ENCODE measurements at places on chromosomes 7 and 10.
A peak's percentile ranks its signal among the peaks of the same experiment; 100 is the strongest.

- no peak for DNase-seq
Measured at GRCh38 chr7:29327455-29327854, 132.9 kb downstream of the CHN2 start.

DNA sequence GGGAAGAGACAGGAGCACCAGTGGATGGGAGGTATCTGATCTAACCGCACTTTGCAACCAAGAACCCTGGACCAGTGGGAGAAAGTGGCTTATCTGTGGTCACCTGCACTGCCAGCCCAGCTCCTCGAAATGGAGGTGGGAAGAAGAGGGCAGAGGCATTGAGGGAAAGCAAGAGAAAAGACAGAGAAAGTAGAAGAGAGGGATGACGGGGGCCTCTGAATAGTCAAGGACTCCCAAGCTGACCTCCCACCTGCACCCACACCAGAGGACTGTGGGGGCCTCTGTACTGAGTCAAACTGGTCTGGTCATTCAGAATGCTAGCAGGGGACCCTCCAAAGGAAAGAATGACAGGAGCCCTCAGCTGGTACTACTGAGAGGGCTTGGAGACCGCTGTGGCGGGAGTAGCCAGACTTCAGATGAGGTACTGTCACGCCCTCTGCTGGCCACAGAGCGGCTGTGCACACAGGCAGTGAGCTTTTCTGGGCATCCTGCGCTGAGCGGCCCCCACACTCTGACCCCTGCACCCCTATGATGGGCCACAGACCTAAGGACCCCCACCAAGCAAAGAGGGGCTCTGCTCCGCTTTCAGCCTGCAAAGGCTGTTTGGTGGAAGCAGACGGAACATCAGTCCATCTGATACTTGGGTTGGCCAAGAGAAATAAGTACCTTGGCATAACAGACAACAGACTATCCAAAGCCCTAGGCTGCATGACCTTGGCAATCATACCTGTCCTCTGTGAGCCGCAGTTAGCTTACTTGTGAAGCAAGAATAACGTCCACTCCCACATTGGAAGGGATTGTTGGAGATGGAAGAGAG is 112.9 kb downstream of the COL13A1 start:
- DNase-seq, result peak; percentile 63

DNA sequence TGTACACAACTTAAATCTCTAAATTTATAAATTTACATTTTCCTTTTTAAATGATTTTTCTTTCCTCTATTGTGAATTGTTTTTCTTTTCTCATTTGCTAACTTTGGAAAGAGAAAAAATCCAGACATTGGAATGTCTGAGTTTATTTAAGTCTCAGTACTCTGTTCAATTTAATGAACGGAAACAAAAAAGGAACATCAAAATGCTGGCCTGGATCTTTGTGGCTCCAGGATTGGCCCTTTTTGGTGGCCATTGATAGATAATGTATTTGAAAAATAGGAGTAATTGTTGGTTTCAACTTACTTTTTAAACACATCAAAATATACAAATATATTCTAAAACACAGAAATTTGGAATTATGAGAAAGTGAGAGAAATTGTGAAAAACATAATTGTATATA is 336.0 kb downstream of the SUGCT start:
- peak; percentile 52 for DNase-seq

DNA sequence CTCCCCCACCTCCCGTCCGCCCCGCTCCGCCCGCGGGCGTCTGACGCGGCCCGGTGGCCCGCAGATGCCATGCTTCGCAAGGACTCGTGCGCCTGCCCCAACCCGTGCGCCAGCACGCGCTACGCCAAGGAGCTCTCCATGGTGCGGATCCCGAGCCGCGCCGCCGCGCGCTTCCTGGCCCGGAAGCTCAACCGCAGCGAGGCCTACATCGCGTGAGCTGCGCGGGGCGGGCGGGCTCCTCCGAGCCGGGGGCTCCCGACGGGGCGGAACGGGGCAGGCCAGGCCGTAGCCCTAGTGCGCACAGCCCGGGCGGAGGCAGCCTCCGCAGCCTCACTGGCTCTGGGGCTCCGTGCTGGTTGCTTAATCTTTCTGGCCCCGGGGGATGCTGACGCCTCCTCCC is 2.8 kb downstream of the ASIC3 start:
- peak; percentile 69 for DNase-seq

GRCh38 chr7:39539816-39540215 is 26.4 kb upstream of the YAE1 start:
- DNase-seq, result no peak

- DNase-seq, result no peak
Measured at GRCh38 chr7:104536956-104537355, 208.6 kb downstream of the LHFPL3 start.

GRCh38 chr7:47584536-47584895 is 2.6 kb upstream of the TNS3 start:
- peak; percentile 68 for DNase-seq

GRCh38 chr7:34928052-34928451 is 109.2 kb downstream of the DPY19L1 start:
- peak; percentile 41 for DNase-seq

DNA sequence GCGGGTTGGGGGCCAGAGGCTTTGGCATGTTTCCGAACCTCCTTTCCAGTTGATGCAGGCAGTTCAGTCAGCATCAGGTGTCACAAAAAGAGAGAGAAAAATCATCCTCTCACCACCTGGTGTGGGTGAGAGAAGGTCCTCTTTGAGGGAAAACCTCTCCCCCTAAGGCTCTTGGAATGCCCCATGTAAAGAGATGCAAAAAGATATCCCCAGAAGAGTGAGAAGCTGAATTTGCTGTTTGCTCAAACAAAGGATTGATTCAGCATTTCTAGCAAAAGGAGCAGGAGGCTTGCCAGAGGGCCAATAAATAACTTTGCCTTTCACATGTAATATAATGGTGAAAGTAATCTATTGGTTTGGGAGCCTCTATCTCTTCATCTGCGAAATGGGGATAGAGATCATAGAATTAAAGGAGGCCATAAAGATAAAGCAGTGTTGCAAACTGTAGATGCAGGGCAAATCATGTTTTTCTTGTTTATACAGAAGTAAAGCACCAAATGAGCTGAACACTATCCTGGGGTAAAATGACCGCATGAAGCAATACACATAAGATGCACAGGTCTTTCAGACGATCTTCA is 425.9 kb downstream of the LRMDA start:
- DNase-seq, result no peak

DNA sequence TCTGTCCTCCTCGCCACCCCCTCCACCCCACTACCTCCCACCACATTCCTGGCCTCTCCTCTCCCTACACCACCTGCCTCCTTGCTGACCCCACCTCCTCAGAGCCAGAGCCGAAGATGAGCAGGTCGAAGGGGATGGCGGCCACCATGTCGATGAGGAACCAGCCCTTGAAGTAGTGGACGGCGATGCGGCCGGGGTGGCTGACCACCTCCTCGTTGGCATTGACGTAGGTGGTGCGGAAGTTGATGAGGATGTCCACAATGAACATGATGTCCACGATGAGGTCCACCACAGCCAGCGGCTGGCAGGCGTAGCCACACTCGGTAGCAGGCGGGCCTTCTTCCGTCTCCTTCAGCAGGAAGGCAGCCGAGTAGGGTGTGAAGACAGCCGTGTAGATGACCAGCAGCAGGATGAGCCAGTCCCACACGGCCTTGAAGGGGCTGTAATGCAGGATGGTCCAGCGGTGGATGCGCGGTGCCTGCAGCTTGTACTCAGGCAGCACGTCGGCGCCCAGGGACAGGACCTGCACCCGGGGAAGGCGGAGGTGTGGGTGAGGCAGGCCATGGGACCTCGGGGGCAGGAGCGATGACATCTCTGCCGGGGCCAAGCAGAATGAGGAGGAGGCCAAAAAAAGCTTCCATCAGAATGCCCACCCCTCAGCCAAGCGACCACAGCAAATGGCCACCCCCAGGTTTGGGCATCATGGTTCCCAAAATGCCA is 25.6 kb downstream of the KCNH2 start:
- DNase-seq, result no peak

DNA sequence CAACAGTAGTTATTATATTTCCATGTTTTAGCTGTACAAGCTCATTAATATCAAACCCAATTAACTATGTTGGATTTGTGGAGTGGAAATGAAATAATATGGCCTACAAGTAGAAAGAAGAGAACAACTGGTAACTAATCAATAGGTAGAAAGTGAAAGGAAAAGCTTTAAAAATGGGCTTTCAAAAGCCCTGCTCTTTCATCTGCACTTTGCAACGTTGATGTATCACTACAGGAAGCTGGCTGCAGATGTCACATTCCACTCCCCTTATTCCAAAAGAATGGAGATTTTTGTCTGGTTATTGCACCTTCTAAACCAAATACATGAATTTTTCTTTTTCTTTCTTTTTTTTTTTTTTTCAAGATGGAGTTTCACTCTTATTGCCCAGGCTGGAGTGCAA is 11.7 kb upstream of the MKI67 start:
- peak; percentile 28 for DNase-seq

GRCh38 chr7:43905956-43906330 is 453 bp downstream of the URGCP start:
- DNase-seq, result peak; percentile 45

DNA sequence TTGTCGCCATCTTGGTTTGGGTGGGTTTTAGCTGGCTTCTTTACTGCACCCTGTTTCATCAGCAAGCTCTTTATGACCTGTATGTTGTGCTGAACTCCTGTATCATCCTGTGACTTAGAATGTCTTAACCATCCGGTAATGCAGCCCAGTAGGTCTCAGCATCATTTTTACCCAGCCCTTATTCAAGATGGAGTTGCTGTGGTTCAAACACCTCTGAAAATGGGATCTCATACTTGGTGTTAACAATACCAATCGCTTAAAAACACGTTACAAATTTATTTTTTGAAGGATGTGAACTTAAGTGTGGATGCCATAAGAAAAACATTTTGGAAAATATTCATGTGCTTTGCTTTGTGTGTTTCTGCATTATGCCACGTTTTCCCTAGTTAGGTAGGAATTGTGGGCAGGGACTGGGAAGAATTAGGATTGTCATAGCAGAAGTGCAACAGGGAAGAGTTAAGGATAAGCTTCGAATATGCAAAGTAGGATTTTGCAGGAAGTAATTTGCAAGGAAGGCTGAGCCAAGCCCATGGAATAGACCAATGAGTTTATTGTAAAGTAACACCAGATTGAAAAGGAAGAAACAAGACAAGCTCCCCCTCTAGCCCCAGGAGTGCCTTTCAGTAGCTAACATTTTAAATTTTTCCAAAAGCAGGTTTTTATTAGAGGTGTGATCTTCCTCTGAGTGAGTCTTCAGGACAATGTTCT is 56.4 kb downstream of the PRR15 start:
- no peak for DNase-seq

DNA sequence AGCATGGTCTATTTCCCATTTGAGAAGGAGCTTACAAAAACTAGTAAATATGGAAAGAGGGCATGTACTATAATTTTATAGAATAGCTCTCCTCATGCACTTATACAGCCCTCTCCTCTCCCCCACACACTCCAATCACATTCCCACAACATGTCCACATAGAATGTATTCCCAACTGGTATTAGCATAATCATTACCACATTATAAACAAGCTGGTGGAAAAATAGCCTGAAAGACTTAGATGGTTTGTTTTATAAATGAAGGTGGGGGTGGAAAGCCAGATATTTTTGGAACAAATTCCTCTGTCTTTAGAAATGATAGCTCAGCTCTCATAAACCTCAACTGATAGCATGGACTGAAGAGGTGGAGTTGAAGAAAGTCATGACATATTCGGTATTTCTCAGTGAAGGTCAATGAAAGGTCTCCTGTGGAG is 410.1 kb downstream of the SUGCT start:
- peak; percentile 78 for DNase-seq

DNA sequence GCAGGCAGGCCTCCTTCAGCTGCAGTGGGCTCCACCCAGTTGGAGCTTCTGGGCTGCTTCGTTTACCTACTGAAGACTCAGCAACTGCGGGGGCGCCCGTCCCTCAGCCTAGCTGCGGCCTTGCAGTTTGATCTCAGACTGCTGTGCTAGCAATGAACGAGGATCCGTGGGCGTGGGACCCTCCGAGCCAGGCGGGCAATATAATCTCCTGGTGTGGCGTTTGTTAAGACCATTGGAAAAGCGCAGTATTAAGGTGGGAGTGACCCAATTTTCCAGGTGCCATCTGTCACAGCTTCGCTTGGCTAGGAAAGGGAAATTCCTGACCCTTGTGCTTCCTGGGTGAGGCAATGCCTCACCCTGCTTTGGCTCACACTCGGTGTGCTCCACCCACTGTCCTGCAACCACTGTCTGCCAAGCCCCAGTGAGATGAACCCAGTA is 159.2 kb upstream of the FOXP2 start:
- no peak for DNase-seq

- no peak for DNase-seq
Measured at GRCh38 chr10:119233821-119234220, 26.4 kb downstream of the GRK5 start.

DNA sequence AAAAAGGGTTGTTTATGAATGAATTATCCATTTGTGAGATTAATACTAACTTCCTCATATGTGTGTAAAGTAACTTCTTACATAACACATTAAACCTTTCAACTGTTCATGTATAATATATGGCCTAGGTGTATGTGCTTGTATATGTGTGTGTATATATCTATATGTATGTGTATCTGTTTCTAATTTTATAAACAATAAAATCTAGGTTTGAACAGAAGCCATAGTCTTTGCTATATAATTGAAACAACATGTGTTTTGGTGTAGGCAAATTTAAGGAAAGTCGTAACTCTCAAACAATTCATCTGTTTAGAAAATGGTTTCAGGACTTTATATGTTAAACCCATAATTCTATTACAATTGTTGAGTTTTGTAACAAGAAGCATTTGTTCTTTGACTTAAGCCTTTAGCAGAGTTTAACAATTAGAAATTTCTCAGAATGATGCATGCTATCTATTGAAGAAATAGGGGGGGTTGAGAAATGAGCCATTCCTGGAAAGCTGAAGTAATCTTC is 103.3 kb downstream of the BBS9 start:
- DNase-seq, result no peak

DNA sequence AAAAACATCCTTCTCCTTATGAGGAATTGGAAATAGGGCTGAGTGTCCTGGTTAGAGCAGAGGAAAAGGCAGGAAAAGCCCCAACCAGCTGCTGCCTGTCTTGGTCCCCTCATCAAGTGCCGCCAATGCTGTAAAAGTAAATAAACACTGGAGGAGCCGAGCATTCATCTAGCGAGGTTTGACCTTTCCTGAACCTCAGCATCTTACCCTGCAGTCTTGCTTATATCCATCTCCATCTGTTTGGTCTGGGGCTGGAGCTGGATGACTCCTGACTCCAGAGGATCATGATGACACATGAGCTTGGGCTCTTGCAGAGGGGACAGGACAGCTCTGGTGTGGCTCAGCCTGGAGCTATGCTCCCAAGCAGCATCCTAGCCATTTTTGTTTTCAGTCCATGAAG is 501.1 kb downstream of the TNS3 start:
- DNase-seq, result peak; percentile 40

Measured in fibroblast of skin of right biceps (primary cell).